ENCODE measurements at places on chromosomes 5 and 9. TPM values are rescaled to one million over a fixed set of nuclear protein-coding genes. Genes with fewer than 3 reads are reported as not detected.

Gene ZNF658
- total RNA-seq: 2.1 TPM

Gene IL4
- not detected for total RNA-seq

DNA sequence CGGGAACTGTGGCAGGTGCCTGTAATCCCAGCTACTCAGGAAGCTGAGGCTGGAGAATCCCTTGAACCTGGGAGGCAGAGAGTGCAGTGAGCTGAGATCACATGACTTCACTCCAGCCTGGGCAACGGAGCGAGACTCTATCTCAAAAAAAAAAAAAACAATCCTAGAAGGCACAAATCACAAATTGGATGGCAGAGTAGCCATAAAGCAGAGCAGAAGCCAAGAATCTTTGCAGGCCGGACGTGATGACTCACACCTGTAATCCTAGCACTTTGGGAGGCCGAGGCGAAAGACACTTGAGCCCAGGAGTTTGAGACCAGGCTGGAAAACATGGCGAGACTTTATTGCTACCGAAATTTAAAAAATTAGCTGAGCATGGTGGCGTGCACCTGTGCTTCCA is 9.2 kb upstream of the FUBP3 start:
- DNase-seq: peak; percentile 71

GRCh38 chr5:153674356-153674755 is 183.9 kb downstream of the GRIA1 start:
- no peak for DNase-seq

- no peak for DNase-seq
These were observed 106.1 kb upstream of the FSTL4 start for GRCh38 chr5:133718457-133718856.

Gene ZNF474
- total RNA-seq: 0.24 TPM

Gene KIF12
- 0.36 TPM for total RNA-seq

Gene PRDM9
- total RNA-seq: not detected

Gene GRIN1
- total RNA-seq: not detected

GRCh38 chr5:73088026-73088425 is 32.3 kb upstream of the TMEM171 start:
- DNase-seq: no peak

Gene MARCOL
- not detected for total RNA-seq

GRCh38 chr5:159667286-159667685 is 249.0 kb upstream of the ADRA1B start:
- no peak for DNase-seq

- no peak for DNase-seq
These were observed 46.4 kb upstream of the CHD1 start for GRCh38 chr5:98975223-98975622.

Gene ATP10B
- 0.98 TPM for total RNA-seq

Gene ZFP62
- total RNA-seq: 15.0 TPM

DNA sequence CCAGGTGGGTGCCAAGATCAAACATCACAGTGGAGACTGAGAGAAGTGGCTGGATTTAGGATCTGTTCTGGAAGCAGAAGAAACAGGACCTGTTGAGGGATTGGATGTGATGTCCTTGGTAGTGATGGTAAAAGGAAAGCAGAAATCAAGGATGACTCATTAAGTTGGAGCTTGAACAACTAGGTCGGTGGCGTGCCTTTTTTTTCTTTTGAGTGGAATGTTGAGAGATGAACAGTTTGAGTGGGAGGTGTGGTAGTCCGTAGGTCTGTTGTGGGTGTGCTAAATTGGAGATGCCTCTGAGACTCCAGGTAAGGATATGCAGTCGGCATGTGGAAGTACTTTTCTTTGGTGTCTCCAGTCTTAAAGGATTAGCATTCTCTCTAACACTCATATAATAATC is 92.1 kb upstream of the IL12B start:
- DNase-seq: peak; percentile 14

- DNase-seq: no peak
These were observed 24.7 kb downstream of the TBCA start for GRCh38 chr5:77751328-77752023.

Gene CDH18
- 22.2 TPM for total RNA-seq

DNA sequence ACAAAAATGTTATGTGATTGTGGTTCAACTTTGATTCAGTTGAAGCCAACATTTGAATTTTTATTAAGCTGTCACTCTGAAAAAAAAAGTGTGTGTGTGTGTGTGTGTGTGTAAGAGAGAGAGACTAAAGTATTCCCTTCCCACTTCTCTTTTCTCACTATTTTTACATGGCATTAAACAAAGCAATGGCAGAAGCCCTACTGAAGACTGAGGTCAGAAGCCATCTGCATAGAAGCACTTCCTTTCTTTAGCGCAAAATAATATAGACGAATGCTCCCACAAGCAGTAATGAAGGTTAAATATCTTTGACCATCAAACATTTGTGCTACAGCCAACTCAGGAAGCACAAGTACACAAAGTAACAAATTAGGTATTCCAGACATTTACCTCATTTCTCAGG is 540.5 kb downstream of the KCTD16 start:
- DNase-seq: no peak

DNA sequence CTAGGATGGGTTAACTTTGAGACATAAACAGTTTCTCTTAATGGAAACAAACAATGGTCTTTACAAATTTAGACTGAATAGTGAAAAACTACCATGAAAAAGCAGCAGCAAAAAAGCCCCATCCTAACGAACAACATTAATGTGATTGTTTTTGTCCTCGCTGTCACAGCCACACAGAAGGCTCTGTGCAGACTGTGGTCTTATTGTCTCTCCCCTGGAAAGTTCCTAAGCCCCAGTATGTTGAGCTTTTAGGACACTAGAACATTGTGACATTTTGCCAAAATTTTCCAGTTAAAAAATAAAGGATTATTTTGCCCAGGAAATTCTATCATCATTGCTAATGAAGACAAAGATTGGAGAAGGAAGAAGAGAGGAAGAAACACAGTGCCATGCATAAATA is 12.6 kb upstream of the SOWAHA start:
- DNase-seq: no peak

- peak; percentile 59 for DNase-seq
These were observed 1.1 kb upstream of the TENT4A start for GRCh38 chr5:6712142-6712576.

Gene CDX1
- 0.24 TPM for total RNA-seq

Gene TRIM32
- 16.5 TPM for total RNA-seq

DNA sequence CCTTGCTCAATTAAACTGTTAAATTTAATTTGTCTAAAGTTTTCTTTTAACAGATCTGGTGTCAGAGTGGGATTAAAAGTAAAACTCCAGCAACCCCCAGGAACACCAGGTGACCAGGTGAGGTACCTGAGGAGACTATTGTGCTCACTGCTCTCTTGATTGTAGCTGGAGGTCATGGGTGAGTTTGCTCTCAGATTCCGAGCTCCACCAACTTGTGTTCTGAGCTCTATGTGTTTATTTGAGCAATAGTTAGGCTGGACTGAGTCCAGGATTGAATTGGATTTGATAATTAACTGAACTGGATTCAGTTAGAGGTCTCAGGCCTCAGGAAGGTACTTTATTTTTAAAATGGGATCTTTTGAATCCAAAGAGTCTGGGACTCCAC is 17.9 kb upstream of the SCGB3A2 start:
- no peak for DNase-seq

- no peak for DNase-seq
These were observed 5.0 kb upstream of the COL23A1 start for GRCh38 chr5:178595150-178595549.

Gene RASEF
- total RNA-seq: 1.3 TPM

Gene CDO1
- total RNA-seq: 2.6 TPM

- DNase-seq: no peak
These were observed 92.4 kb upstream of the SLC1A1 start for GRCh38 chr9:4397917-4398316.

Data from RPMI7951 (cell line).